T-helper 1 cell (primary cell): ENCODE measurements at places on chromosomes 1 and 21.

- no peak for DNase-seq
These were observed 733.9 kb upstream of the CHRM3 start for GRCh38 chr1:238652346-238652968.

GRCh38 chr21:41722052-41723018, 44.5 kb downstream of the RIPK4 start:
- no peak for DNase-seq

- DNase-seq, result no peak
These were observed 19.2 kb downstream of the PRXL2B start for GRCh38 chr1:2605509-2606395.

DNA sequence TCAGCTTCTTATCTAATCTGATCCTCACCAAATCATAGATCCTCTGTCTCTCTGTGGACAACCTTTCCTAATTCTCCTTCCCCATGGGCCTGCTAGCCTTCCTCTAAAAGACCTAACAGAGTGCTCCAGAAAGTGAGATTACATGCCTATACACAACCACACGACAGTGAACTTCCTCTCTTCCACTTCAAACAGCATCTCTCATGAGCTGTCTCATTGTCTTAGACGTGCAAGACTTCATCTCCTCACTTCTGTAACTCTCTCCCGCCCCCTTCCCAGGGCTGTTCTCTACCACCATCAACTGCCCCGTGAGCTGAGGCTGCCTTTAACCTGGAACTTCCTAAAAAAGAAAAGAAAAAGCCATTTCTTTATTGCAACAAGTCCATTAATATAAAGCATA, 14.1 kb upstream of the A3GALT2 start:
- no peak for DNase-seq

GRCh38 chr1:18190598-18190997, 83.0 kb downstream of the IGSF21 start:
- DNase-seq, result no peak
